ENCODE measurements at places on chromosomes 4 and X.

GRCh38 chrX:427812-428725, 41.4 kb upstream of the PPP2R3B start:
- DNase-seq = no peak

- DNase-seq = no peak
Observed at GRCh38 chr4:147194114-147194513, 248.4 kb upstream of the TTC29 start.

GRCh38 chr4:139329665-139330200, 27.5 kb upstream of the NDUFC1 start:
- no peak for DNase-seq

DNA sequence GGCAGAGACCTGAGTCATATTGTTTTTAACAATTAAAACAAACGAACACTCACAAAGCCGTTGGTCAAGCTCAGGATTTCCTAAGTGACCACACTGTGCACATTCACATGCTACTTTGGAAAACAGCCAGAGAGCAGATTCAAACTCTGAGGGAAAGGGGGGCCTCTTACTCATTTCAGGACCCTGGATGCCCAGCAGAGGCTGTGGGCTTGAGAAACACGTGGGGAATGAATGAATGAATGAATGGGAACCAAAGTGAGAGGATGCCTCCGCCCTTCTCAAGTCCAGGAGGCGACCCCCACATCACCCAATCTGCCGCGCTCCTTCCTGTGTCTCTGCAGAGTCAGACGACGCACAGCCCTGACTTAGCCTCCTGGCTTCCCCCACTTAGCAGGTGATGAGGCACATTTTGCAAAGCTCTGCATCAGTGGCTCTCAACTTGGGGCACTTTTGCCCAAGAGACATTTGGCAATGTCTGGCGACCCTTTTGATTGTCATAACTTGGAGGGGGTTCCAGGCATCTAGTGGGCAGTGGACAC, 76.0 kb downstream of the ABLIM2 start:
- DNase-seq = no peak

GRCh38 chr4:85406185-85406584, 68.8 kb upstream of the ARHGAP24 start:
- DNase-seq = no peak

GRCh38 chr4:110088670-110089069, 109.7 kb downstream of the ELOVL6 start:
- DNase-seq = no peak

GRCh38 chrX:135463937-135464336, 42.2 kb downstream of the SMIM10L2A start:
- peak; percentile 61 for DNase-seq

DNA sequence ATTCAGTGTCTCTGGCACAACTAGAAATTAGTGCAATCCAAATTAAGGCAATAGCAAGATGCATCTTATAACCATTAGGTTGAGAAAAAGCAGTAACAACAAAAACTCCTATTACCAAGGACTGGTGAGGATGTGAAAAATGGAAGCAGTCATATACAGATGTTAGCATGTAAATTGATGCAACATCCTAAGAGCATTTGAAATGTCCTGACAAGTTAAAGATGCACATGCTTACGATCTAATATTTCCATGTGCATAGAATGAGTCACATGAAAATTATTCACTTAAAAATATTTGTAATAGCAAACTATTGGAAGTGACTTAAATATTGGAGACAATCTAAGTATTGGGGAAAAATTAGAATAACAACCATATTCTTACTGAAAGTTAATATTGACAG, 163.0 kb downstream of the FAM13A start:
- no peak for DNase-seq

DNA sequence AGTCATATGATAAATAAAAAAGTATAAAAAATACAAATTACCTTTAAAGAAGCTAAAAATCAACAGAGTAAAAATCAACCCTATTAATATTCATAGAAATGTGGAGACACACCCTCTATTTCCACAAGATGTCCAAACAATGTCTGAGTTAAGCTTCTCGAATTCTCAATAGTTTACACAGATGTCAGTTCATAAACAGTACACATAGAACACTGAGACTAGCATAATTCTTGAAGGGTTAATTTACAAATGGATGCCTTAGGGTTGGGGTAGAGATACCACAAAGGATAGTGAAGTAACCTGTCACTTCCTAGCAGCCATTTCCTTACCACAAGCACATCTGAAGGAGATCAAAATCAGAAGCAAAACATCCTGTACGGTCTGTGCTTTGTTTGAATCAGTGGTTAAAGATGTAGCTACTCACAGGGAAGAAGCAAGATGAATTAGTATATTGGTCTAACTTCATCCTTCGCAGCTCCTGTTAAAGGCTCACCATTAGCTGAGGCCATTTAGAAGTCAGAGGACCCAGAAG, 2393.9 kb downstream of the ARAP2 start:
- DNase-seq = no peak

DNA sequence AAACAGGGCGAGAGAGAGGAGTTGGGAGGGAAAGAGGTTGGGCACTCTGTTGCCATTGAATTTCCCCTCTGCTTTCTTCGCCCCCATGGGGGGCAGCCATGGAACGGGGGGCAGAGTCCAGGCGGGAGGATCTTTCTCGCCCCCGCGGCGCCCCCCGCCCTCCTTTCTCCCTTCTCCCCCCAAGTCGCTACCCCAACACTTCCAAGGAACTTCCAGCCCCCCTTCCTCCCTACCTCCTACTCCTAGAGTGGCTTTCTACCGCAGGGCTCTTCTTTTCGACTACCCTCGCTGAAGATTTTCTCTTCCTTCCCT, 594 bp upstream of the STAG2 start:
- DNase-seq = no peak

DNA sequence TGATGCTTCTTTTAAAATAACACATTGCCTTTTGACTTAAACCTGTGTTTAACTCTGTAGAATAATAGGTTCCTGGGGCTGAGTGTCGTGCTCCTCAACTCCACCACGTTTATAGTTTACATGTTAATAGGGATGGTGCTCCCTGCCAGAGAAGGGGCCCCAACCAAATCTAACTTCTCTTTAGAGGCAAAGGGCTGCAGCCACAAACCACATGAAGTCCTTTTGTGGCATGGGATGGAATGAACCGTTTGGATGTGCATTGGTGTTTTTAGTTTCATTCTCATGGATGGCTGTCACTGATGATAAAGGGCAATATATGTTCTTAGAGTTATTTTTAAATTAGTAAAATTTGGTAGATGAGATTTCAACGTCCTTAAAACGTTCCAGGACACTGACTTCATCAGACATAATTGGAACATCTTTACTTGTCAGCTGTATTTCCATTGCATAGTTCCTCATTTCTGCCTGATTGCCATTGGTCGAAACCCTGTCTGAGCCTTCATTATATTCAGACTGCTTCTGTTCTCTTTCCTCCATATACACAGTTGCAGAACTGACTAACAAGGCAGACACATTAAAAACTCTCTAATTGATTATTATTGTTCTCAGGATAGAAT, 60.4 kb upstream of the HPF1 start:
- DNase-seq = no peak

DNA sequence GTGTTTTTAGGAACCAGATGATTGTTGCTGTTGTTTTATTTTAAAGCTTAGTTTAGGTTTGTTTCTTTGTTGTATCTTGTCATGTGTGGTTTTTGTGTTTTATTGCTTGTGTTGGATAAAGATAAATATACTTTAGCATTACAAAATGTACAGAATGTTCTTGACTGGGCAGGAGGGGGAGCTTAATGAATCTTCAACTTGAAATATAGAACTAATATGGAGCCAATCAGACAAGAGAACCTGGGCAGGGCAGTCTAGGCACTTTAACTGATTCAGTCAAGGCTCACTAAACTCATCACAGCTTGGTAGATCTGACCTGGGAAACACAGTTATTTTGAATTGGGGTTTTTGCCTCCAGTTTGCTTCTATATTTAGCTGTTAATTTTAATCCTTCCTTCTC, 304.2 kb downstream of the ARHGAP24 start:
- DNase-seq = no peak

- no peak for DNase-seq
Observed at GRCh38 chr4:25792876-25793275, 69.9 kb downstream of the SEL1L3 start.

GRCh38 chr4:32624943-32625603, 1904.9 kb downstream of the PCDH7 start:
- no peak for DNase-seq

GRCh38 chrX:79259073-79259689, 108.0 kb downstream of the ITM2A start:
- DNase-seq = peak; percentile 65

DNA sequence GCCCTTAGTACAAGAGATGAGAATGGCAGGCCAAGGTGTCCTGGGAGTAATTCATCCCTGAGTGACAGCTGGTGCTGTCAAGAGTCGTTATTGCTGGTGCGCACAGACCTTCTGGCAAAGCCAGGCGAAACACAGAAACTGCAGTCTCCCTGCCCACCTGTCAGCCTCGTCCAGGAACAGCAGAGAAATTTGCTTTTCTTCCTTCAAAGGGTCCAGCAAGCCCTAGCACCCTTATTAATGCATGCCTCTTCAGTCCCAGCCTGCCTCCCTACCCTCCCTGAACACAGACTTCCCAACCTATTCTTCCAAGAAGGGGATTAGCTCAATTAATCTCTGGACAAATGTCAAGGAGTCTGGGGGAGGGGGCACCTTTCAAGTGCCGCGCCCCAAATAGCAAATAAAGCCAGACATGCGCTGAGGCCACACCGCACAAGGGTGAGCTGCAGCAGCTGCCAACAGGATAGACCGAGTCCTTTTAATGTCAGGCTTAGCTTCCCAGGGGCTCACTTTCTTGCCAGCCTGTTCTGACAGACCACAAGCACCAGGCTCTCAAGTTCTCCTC, 250.7 kb upstream of the RASGEF1B start:
- DNase-seq = no peak

GRCh38 chr4:127214931-127215330, 417.8 kb upstream of the INTU start:
- DNase-seq = no peak

GRCh38 chrX:17081511-17081910, 135.1 kb downstream of the REPS2 start:
- no peak for DNase-seq

GRCh38 chr4:73762409-73762808, 22.0 kb downstream of the CXCL8 start:
- no peak for DNase-seq

DNA sequence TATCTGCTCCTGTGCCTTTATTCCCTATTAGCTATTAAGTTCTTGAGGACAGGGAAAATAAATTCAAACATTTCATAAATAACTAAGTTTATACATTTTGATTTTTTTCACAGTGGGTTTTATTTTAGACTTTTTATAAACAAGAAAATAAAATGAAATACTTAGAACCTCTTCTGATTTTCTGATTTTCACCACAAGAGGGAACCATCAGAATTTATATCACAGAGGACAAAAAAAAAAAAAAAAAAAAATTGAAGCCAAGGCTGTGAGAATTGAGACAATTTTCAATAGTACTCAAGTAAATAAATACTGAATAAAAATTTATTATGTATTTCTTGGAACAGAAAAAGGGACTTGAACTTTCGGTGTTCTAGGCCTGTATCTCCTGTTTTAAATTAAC, 288.1 kb downstream of the SH3BGRL start:
- DNase-seq = no peak

- DNase-seq = no peak
Observed at GRCh38 chr4:14309431-14309830, 681.9 kb upstream of the BOD1L1 start.

DNA sequence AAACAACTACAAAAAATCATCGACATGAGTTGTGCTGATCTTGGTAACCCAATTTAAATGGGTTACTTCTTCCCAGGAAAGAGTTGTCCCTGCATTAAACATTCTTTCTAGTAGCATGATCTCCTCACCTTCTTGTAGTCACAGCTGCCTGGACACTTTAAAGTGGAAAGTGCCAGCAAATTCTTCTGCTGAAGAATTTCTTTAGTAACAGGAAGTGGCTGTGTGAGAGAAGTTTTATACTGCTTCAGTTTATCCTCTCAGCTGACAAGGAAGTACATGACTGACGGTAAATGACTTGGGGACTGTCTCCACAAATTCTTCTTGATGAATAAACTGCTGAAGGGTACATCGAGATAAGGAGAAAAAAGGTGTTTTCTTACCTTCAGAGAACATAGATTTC, 18.2 kb upstream of the TNIP3 start:
- no peak for DNase-seq

- DNase-seq = no peak
Observed at GRCh38 chr4:108570993-108571569, 49.3 kb upstream of the RPL34 start.

Data from activated effector memory CD4-positive, alpha-beta T cell treated with anti-CD3 and anti-CD28 coated beads, Interleukin-2, amount 50 U/mL, for 16 hours (primary cell).